ENCODE measurements at places on chromosomes 7 and 10.

DNA sequence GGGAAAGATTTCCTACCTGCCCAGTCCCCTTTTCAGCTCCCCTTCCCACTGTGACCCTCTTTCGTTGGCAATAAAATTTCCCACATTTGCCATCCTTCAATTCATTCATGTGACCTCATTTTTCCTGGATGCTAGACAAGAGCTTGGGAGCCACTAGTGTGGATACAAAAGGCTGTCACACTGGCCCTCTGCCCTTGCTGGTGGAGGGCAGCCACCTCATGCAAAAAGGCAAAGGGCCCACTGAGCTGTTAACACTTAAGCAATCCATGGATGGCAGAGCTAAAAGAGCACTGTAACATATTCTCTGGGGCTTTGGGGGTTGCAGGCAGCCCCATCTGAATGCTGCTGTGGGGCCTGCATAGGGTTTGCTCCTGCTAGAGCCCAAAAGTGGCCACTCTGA, 315.1 kb downstream of the NEBL start:
- no peak for DNase-seq

GRCh38 chr10:21264271-21264670, 261.2 kb downstream of the SKIDA1 start:
- no peak for DNase-seq

DNA sequence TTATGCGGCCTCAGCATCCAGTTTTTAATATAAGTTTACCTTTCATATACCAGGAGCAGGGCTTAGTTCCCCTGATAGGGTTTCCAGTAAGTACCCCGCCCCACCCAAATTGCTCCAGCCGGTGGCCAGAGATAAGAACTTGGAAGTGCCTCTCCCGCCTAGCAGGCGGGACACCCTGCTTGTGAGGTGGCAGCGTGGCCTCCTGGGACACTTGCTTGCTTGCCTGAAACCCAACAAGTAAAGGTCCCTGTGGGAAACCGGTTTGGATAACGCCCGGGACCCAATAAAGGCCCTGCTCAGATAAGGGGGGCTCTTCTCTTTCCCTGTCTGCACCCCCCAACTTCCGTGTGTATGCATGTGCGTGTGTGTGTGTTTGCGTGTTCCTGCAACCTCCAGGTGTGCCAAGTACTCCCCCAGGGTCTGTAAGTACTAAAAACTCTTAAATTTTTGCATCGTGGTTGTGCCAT, 154.3 kb downstream of the ARHGAP21 start:
- no peak for DNase-seq

DNA sequence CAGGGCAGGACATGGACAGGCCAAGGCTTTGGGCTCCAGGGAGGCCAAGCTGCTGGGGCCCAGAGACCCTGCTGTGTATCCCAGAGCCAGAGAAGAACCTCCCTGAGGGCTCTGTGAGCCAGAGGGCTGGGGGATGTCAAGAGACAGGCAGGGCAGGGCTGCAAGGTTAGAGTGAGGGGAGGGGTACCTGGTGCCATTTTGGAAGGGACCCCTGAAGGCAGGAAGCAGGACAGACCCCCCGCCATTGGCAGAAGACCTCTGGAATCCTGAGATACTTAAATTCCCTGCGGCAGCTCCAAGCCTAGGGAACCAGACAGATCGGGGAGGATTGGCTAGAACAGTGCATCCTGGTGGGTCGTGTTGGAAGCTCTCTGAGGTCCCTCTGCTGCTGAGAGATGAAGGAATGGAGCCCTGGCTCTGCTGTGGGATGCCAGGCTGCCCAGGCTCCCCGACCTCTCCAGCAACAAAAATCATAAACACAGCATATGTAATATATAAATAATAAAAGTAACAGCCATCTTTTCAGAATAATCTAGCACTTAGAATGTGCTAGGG, 75.0 kb downstream of the LHPP start:
- no peak for DNase-seq

DNA sequence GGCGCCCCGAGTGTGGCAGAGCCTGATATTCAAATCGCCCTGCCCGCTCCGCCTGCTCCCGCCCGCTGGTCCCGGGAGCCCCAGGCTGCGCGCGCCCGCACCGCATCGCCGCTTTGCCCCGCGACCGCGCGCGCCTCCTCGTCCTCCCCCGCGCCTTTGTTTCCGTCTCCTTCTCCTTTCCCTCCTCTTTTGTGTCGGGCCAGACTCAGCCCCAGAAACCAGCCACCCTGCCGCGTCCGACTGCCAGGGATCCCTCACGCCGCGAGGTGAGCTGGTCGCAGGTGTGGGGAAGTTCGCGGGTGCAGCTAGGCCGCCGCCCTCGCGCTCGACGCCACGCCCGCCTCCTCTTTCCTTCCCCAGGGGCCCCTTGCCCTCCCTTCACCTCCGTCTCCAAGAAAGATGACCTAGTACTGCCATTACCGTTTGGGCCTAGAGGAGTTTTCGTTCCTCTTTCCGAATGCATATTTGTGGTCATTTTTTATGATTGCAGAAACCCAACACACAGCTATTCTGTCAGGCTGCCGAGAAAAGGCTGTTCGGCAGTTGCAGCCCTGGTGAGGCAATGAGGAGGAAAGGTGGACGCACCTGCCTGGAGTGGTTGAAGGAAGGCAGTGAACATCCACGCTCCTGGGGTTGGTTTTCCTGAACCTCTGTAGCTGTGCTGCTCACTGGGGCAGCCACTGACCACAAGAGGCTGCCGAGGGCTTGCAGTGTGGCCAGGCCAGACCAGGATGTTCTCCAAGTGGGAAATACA, 107.3 kb downstream of the SNX10 start:
- DNase-seq, result no peak

Data from activated naive CD4-positive, alpha-beta T cell (primary cell).